ENCODE measurements at places on chromosomes 12 and 14. TPM values are rescaled to one million over a fixed set of nuclear protein-coding genes. Genes with fewer than 3 reads are reported as not detected.

The PLXNC1 gene
- 0.05 TPM for total RNA-seq

The HVCN1 gene
- 1.3 TPM for total RNA-seq

The CHGA gene
- 0.07 TPM for total RNA-seq

The RD3L gene
- not detected for total RNA-seq

The ADAMTS20 gene
- total RNA-seq = not detected

The CLEC4C gene
- total RNA-seq = not detected

The LRP1-AS gene
- not detected for total RNA-seq

The CISTR gene
- total RNA-seq = not detected
